ENCODE measurements at places on chromosomes 7 and 10. TPM values are rescaled to one million over a fixed set of nuclear protein-coding genes. Genes with fewer than 3 reads are reported as not detected.

GDF10 gene
- total RNA-seq = 2.0 TPM

- DNase-seq = no peak
Measured at GRCh38 chr7:123687161-123687560, 31.5 kb downstream of the LMOD2 start.

GRCh38 chr7:38502848-38503247 is 128.3 kb downstream of the AMPH start:
- DNase-seq = no peak

DNA sequence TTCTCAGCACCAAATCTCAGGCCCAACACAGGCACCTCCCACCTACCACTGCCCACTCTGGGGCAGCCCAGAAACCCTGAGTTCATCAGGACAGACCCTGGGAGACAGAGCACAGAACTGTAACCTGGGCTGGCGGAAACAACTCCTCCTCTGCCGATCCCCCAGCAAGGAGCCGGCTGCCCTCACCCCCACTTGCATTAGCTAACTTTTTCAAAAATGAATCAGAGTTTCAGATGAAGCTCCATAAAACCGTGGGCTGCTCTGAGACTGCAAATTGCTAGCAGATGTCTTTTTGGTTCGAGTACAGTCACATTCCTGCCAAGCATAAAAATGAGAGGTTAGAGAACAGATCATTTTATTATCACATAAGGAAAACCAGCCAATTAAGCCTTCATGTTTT is 93.4 kb upstream of the PARD3 start:
- no peak for DNase-seq

- no peak for DNase-seq
Measured at GRCh38 chr7:27250557-27251070, 8.0 kb downstream of the EVX1 start.

GRCh38 chr10:43076876-43077420 is at the start of gene RET:
RET (plus strand) TSS chr10:43077069; CDS start chr10:43077259, 190 bp downstream.
- DNase-seq = no peak

DNA sequence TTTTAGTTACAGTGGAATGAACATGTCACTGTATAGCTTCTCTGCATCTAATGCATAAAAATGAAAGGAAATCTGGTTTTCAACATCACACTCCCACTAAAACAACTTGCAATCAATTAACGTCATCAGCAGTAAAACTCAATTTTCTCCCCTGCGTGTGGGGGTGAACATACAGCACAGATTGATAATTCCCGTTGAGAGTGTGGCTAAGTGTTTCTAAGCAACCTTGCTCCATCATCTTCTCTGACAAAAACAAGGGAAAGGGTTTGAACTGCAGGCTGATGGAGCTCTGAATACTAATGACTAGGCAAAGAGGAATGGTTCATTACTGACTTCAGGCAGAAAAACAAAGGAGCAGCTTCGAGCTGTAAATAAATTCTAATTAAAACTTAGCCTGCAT is 238.3 kb downstream of the PARD3 start:
- no peak for DNase-seq
